ENCODE measurements at places on chromosomes 7 and 10.

- DNase-seq, result no peak
Measured at GRCh38 chr10:93077860-93078337, 4.2 kb downstream of the CYP26A1 start.

GRCh38 chr7:156504687-156505545 lies 135.7 kb upstream of the RNF32 start:
- DNase-seq, result no peak

DNA sequence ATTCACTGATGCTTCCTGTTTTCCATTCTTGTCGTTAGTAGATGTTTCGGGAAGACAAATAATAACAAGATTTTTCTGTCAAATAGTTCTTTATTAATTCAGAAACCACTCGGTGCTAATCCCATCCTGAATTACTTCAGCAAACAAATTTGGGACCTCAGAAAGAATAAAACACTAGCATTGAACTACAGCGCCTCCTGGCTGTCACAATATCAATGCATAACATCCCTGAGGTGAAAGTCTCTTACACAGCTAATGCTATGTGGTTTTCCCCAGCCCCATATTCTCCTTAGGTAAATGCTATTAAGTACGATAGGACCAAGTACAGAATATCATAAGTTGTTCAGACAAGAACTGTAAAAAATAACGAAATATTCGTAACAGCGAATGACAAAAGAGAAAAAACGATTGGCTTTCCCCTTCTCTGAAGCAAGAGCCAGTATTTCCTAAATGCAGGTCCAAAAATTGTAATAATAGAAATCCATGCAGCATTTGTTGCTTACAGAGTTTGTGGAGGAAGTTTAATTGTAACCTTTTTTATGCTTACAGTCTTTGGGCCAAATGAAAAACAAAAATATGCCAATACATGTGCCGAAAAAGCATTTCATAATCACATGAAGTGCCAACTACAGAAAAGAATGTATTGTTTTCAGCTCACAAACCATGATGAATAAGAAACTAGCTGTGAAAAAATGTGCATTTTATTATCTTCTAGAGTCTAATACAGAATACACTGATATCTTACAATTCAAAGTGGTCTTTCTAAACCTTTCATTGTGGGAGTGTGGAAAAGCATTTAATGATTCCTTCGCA lies 47.3 kb downstream of the MYPN start:
- DNase-seq, result peak; percentile 75

GRCh38 chr7:132416395-132416794 lies 159.9 kb downstream of the PLXNA4 start:
- DNase-seq, result no peak

DNA sequence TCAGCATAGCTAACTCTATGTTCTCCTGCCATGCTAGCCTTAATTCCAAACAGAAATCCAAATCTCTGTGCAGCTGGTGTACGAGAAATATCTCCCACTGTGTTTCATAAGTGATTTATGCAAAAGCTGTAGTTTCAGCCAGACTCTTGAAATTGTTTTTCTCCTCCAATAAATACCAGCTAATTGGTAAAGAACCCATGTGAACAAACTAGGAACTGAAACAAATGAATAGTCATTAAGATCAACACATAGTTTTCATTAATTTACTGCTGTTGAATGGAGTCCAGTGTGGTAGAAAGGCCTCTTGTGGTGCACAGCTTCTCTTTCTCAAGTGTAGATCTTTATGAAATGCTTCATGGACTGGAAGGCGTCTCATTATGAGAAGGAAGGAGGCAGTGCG lies 18.4 kb downstream of the PPP1R17 start:
- DNase-seq, result no peak

DNA sequence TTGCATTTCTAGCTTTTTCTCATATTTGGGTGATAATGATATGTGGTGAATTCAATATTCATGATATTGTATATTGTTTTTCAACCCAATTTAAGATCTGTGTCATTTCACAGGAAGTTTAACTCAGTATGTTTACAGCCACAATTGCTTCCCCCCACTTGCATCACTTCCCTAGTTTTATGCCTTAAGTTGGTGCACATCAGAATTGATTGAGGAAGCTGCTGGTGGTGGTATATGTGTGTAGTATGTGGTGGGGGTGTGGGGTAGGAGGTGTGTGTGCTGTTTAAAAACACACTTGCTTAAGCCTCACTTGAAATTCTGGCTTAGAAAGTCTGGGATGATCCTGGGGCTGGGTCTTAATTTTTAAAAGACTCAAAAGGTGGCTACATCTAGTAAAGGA lies 245.1 kb upstream of the AOAH start:
- DNase-seq, result no peak

DNA sequence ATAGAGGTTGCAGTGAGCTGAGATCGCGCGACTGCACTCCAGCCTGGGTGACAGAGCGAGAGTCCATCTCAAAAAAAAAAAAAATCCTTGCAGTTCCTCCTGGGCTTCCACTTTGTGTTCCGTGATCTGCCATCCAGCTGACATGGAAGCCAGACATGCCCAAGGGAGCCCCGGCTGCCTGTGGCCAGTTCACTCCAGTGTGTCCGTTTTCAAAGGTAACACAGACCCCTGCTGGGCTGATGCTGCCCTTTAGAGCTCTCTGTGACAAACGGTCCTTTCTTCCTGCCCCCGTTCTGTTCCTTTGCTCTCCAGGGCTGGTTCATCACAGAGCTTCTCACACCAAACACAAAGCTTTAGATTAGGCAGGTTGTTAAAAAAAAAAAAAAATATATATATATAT lies 130.8 kb downstream of the CUL2 start:
- peak; percentile 10 for DNase-seq

- DNase-seq, result peak; percentile 47
Measured at GRCh38 chr10:125156196-125156595, 4.2 kb downstream of the CTBP2 start.

DNA sequence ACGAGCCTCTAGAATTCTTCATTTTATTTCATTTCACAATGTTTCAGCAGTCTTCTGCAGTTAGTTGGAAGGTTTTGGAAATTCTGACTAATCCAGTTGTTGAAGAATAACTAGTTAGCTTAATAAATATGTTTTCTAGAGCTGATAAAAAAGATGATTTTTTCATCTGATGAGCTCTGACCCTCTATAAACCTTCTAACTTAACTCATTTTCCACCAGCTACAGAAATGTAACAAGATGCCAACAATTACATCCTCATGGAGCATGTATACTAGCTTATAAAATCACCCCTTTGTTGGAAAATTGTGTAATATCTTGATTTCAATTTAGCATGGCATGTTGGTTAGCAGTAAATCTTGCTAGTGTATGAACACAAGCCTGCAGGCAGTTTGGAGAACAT lies 33.1 kb downstream of the KAT6B start:
- no peak for DNase-seq

GRCh38 chr7:98641646-98642500 lies 24.8 kb downstream of the NPTX2 start:
- DNase-seq, result peak; percentile 19

- no peak for DNase-seq
Measured at GRCh38 chr7:56046721-56047445, 4.4 kb downstream of the PSPH start.

DNA sequence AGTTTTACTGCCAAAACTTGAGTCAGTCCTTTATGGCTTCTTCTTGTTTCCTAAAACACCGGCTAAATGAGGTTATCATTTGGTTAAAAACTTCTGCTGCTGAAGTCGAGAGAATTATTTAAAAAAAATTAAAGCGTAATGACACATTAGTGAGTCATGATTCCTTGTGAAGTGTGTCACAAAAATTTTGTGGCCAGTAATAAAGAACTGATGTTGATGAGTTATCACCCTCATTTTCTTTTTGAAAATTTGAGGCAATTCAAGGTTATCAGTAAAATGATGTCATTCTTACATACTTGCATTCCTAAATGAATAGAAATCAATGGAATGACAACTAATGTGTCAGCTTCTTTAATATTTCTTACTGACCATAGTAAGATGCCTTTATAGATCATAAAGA lies 427.4 kb downstream of the SORCS3 start:
- no peak for DNase-seq

DNA sequence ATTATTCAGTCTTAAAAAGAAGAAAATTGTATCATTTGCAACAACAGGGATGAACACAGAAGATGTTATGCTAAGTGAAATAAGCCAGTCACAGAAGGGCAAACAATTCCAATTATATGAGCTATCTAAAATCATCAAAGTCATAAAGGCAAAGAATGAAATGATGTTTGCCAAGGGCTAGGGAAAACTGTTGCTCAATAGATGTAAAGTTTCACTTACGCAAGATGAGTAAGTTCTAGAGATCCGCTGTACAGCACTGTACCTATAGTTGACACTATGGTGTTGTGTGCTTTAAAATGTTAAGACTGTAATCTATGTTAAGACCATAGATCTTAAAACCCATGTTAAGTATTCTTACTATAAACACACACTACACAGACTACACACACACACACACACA lies 904.6 kb upstream of the LRRN3 start:
- no peak for DNase-seq

GRCh38 chr10:92305133-92306072 lies 14.4 kb downstream of the MARCHF5 start:
- no peak for DNase-seq

DNA sequence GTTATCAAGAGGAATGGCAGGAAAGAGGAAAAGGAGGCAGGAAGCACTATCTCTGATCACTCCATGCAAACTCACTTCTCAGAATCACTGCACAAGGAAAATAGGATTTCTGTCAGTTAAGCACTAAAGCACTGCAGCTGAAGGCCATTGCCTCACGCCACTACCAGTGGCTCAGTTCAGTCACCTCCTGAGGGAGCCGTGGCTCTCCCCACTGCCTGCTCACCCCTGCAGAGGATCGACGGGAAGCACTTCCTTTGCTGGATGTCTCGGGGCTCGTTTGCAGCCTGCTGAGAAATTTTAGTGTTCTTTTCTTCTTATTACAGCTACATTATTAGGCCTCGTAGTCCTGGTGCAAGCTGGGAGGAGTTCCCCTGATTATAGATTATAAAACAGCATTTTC lies 90.1 kb upstream of the ADCY1 start:
- DNase-seq, result no peak

DNA sequence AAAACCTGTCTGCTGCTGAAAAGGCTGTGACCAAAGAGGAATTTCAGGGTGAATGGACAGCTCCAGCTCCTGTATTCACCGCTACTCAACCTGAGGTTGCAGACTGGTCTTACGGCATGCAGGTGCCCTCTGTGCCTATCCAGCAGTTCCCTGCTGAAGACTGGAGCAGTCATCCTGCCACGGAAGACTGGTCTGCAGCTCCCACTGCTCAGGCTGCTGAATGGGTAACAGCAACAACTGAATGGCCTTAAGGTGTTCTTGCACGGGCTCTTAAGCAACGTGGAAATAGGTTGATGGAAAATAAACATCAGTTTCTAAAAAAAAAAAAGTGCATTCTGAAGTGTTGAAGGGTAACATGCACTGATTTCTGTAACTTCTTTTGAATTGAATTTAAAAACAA lies 82.3 kb downstream of the DAGLB start:
- DNase-seq, result no peak

DNA sequence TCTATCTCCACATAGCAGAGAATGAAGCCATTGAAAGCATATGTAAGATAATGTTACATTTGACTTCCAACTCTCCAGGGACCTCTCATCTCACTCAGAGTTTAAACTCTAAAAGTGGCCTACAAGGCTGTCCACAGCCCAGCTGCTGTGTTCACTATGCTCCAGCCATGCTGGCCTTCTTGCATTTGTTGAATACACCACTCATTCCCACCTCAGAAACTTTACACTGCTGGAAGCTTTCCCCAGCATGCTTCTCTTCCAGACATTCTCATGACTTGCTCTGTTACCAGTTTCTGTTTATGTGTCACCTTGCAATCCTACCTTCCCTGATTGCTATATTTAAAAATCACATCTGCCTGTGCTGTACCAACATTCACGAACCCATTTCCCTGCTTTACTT lies 167.2 kb downstream of the WNT2 start:
- DNase-seq, result no peak

- DNase-seq, result no peak
Measured at GRCh38 chr7:64880322-64881297, 22.5 kb upstream of the ZNF273 start.

DNA sequence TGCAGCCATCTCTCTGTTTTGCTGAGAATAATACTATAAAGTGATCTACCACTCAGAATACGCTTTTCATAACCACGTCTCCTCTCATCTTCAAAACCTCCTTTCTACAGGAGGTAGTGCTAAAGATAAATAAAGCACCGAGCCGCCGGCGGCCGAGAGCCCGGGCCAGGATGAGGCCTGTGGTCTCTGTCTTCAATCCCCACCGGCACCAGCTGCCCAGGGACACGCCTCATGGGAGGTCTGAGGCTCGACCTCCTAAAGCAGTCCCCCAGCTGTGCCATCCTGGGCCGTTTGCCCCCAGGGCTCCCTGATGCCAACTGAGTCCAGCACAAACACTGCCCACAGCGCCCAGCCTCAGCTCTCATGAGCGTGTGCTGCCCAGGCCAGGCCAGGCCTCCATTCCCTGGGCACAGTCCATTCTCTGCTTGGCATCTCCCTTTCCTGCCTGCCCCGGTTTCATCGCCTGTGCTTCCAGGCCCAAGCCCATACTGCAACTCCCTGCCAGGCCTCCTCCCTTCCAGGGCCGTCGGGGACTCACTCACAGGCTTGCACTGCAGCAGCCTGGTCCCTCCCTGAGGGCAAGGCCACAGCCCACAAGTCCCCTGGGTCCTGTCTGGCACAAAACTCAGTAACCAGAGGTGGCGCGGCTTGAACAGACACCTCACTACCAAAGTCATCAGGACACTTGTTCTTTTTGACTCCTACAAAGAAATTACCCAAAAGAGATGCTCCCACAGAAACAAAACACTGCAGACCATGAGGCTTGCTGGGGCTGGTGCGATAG lies 2.5 kb downstream of the INTS1 start:
- no peak for DNase-seq

- no peak for DNase-seq
Measured at GRCh38 chr7:157606140-157606539, 269.3 kb downstream of the DNAJB6 start.

DNA sequence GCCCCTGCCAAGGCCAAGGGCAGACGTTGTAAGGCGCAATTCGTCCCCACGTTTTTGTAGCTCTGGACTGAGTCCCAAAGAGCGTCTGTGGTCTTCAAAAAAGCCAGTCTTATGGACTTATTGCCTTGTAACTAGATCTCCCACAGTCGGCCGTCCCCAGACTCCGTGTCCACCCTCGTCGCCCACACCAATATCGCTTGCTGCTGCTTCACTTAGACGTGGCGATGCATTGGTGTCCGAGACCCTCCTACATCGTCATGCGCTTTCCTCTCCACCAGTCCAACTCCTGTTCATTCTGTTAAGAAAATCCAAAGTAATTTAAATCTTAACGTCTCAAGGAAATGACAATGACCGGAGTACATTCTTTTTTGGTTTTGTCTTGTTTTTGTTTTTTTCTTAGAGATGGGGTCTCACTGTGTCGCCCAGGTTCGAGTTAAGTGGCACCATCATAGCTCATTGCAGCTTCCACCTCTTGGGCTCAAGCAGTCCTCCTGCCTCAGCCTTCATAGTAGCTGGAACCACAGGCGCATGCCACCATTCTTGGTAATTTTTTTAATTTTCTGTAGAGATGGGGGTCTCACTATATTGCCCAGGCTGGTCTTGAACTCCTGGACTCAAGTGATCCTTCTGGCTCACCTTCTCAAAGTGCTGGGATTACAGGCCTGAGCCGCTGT lies 851 bp downstream of the KIFBP start:
- no peak for DNase-seq

- DNase-seq, result no peak
Measured at GRCh38 chr10:123621916-123622315, 44.2 kb upstream of the GPR26 start.

- DNase-seq, result no peak
Measured at GRCh38 chr10:131774681-131775085, 126.1 kb upstream of the PPP2R2D start.

- no peak for DNase-seq
Measured at GRCh38 chr7:116588225-116588624, 63.4 kb downstream of the CAV1 start.

Data from DMS53 (cell line).